ENCODE measurements at places on chromosomes 11 and 22. TPM values are rescaled to one million over a fixed set of nuclear protein-coding genes. Genes with fewer than 3 reads are reported as not detected.
A peak's percentile ranks its signal among the peaks of the same experiment; 100 is the strongest.

DNA sequence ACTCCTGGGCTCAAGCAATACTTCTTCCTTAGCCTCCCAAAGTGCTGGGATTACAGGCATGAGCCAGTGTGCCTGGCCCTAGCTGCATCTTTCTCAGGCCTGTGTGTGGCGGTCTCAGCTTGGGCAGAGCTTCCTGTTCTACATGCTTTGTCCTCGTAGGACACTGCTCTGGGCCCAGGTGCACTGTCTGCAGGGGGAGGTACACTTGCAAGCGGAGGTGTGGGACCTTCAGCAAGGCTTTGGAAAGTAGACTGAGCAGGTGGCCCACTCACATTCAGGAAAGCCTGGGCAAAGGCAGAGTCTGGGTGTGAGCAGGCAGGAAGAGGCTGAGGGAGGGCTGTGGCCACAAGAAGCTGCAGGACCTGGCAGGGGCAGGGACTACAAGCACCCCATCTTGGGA is 33.6 kb upstream of the SUSD2 start:
- DNase-seq: no peak

- DNase-seq: no peak
Measured at GRCh38 chr22:38213319-38213989, 11.7 kb downstream of the MAFF start.

GRCh38 chr22:31802575-31802974 is 48.8 kb downstream of the DEPDC5 start:
- no peak for DNase-seq

DNA sequence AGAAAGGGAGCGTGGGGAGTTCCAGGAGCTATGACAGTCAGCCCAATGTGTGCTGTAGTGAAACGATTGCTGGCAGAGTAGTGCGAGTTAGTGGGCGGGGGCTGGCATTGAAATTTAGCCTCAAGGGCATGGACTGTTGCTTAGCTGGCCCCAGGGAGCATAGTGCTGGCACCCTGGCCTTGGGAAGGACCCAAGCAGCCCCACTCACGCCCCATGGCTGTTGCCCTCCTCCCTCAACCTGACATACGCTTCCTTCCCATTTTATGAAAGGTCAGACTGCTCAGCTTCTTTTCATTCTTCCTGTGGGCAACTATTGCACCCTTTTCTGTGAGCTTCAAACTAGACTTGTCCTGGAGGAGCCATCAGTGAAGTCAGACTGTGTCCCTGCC is 52.0 kb upstream of the SUSD2 start:
- DNase-seq: no peak

GRCh38 chr11:133697603-133698180 is 147.6 kb downstream of the SPATA19 start:
- peak; percentile 94 for DNase-seq

LRRC56 gene
- polyA plus RNA-seq: 5.4 TPM

RIMBP3B gene
- 0.34 TPM for polyA plus RNA-seq

CNTN5 gene
- 0.08 TPM for polyA plus RNA-seq

RTN4RL2 gene
- 14.0 TPM for polyA plus RNA-seq

Data from brain (organoid and tissue), 16 donors.